Fibroblast of skin of left biceps (primary cell): ENCODE measurements at places on chromosomes 13 and 19.

- no peak for DNase-seq
These were observed 7.8 kb downstream of the ZSWIM4 start for GRCh38 chr19:13803038-13803437.

- no peak for DNase-seq
These were observed 1253.1 kb upstream of the MIR17HG start for GRCh38 chr13:90094357-90094756.

DNA sequence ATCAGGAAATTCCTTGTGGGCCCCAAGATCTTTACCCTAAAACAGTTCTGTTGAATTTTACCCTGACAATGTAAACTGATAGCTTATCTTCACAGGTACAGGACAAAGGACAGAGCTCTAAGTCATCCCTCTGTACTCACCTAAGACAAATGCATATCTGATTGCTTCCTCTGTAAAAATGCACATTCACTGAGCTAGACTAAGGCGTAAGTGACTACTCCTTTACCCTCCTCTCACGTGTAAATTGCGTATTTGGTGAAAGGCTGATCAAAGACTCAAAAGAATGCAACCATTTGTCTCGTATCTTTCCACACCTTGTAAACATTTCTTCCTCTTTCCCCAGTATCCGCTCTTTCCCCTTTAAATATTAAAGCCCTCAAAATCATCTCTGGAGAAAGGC is 80.6 kb upstream of the LRCH1 start:
- no peak for DNase-seq

DNA sequence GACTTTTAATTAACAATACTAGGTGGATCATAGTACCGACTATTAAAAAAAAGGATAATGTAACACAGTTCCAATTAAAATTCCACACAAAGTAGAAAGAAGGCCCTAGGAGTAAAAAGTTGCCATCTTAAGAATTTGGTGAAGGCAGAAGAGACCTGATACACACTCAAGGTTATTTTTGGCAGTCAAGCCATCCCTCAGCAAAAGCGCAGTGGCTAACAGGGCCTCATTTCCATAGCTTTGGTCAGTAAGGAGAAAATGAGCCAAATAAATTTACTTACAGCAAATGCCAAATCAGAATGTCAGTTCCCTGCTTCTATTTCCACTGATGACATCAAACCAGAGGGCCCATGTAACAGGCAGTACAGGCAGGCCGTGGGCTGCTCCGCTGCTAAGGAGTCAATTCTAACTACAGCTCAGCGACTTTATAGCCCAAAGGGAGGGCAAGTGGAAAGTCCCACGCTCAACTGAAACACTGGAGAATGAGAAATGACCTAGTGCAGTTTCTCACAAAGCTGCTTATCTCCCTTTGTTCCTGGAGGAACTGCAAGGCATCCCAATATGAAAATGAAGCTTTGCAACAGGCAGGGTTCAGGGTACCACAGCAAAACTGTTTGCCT is 6.3 kb downstream of the ARGLU1 start:
- DNase-seq = no peak

GRCh38 chr13:98504371-98504963 is 72.4 kb downstream of the STK24 start:
- no peak for DNase-seq

- no peak for DNase-seq
These were observed 122.6 kb upstream of the FNDC3A start for GRCh38 chr13:48852911-48853727.

DNA sequence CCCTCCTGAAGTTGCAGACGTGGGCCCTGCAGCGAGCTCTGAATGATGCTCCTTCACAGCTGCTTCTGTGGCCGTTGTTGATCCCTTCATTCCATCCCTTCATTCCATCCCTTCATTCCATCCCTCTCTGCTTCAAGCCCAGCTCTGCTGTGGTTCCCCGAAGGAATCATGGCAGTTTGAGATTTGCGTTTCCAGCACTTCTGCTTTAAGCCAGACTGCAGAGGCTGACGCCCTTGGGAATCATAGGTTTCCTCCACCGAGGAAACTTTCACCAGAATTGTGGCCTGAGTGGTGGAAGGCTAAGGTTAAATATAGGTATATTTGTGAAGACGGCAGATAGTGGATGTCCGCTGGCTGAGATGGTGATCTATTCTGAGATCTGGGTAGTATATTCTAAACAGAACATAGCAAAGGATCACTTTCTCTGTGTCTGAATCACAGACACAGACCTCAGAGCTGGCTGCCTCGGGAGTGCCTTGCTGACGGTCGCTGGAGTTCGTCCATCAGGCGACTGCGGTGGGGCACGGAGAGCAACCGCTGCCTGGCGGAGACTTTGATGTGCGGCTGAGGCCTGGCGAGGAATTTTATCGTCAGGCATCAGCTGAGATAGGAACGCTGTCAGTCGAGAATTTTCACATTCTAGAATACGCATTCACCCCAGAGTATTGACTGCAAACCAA is 42.8 kb upstream of the DCUN1D2 start:
- no peak for DNase-seq

- DNase-seq = no peak
These were observed 6.6 kb downstream of the SMAD9 start for GRCh38 chr13:36913463-36913862.

DNA sequence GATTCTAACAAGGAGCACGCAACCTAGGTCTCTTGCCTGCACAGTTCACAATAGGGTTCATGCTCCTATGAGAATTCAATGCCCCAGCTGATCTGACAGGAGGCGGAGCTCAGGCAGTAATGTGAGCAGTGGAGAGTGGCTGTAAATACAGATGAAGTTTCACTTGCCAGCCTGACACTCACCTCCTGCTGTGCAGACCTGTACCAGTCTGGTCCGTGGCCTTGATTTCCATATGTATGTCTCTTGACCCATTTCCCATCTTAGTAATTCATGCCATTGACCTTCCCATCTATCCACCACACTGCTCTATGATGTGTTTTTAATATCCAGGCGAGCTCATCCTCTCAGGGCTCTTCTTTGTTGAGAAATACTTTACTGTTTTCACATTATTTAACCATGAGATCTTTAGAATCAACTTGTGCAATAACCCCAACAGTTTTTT is 95.2 kb downstream of the LRCH1 start:
- DNase-seq = no peak
